ENCODE measurements at places on chromosomes 7 and 10. TPM values are rescaled to one million over a fixed set of nuclear protein-coding genes. Genes with fewer than 3 reads are reported as not detected.

SLC13A4 gene
- not detected for total RNA-seq

MYH16 gene
- total RNA-seq: not detected

FAM200A gene
- total RNA-seq: 3.1 TPM

ANKRD2 gene
- not detected for total RNA-seq

NKX2-3 gene
- not detected for total RNA-seq

NPSR1 gene
- not detected for total RNA-seq

TUBAL3 gene
- not detected for total RNA-seq

TRIL gene
- not detected for total RNA-seq

LRRD1 gene
- total RNA-seq: 0.44 TPM

DNAH11 gene
- total RNA-seq: not detected

LIPM gene
- total RNA-seq: not detected

HTRA1 gene
- not detected for total RNA-seq

GRCh38 chr7:39703144-39703543, 79.8 kb downstream of the RALA start:
- no peak for DNase-seq

DNA sequence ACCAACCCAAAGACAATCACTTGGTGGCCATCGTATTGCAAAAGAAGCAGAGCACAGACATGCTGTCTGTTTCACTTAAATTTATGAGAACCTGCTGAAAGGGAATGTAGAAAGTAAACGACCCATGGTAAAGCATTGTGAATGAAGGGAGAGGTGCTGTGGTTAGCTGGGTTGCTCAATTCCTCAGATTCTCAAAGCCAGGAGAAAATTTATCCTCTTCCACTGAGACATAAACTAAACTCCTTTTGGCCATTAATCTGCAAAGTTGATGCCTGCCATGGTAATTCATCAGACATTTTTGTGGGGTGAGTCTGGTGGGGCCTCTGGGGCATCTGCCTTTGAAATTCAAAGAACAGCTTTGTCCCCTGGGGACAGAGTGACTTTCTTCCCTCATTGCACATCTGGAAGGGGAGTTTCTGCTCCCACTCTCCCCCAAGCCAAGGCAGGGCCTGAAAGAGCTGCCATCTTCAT, 951.0 kb downstream of the LRMDA start:
- no peak for DNase-seq

- DNase-seq: no peak
These were observed 228.3 kb upstream of the NPVF start for GRCh38 chr7:25456467-25457171.

- no peak for DNase-seq
These were observed 448.7 kb upstream of the POM121L12 start for GRCh38 chr7:52586704-52587103.

DNA sequence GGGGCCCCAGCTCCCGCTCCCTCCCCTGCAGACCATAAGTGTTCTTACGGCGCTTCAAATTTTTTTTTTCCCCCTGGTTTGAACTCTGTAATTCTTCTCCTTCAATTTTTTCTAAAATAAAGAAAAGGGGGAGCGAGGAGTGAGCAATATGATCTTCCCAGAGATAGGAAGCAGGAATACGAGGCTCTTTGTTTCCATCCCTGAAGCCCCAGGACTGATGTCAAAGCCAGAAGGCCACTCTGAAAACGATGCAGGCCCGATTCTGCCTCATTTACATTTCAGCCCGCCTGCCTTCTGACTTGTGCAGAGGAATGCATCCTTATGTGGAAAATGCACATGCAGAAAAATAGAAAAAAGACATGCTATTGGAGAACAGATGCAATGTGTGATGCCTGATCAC, 401.5 kb upstream of the MKI67 start:
- DNase-seq: no peak

GRCh38 chr7:38052786-38053185, 125.3 kb upstream of the STARD3NL start:
- DNase-seq: no peak

DNA sequence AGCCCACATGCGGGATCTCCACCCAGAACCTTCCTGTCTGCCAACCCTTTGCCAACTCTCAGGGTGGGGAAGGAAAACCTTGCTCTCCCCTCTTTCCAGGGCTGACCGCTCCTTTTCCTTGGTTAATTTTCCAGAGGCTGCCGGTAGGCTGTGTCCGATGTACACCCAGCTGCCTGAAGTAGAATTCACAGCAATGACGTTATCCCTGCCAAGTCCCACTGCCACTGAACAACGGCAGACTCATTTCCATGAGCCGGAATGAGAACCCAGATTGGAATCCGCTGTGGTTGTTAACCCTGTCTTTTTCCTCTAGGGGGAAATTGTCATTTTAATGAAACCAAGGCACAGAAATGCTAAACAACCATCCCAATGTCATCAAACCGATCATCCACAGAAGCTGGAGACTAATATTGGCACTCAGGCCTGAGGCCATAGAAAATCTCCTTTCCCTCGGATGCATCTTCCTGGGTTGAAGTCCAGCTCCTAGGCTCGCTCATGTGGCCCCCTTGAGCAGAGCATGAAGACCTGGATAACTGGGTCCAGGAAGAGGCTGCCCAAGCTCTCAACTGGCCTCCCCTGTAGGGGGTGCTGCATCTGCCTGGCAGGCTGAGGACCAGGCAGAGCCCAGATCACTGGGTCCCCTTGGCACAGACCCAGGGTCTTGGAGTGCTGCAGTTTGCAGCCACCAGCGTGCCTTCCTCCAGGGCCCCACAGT, 30.4 kb downstream of the KLRG2 start:
- DNase-seq: no peak

- DNase-seq: peak; percentile 10
These were observed 4.4 kb downstream of the IFIT3 start for GRCh38 chr10:89332123-89332633.

GRCh38 chr7:36338256-36338655, 51.4 kb upstream of the ANLN start:
- DNase-seq: no peak

GRCh38 chr10:32445036-32445435, 904 bp upstream of the CCDC7 start:
- DNase-seq: no peak

DNA sequence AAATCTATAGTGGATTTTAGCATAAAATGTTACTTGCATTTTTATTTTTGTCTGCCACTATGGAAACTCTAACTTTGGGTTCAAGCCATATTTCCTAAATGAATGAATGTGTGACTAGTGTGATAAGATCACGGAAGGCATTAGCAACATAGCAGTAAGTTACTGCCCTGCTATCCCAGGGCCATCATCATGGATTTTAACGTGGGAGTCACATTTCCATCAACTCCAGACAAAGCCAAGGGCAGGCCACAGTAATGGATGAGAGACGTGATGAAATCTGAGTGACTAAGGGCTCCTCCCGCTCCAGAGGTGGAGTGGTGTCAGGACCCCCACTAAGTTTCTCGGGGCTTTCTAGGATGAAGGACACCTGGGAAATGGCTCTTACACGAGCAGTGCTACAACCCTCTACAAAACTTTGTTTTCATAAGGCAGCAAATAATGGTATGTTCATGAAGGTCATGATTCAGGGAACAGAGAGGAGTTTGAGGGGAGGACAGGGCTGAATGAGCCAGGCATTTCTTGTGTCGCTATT, 34.3 kb downstream of the C10orf120 start:
- DNase-seq: no peak

GRCh38 chr7:3439333-3440030, 138.4 kb downstream of the SDK1 start:
- DNase-seq: no peak

DNA sequence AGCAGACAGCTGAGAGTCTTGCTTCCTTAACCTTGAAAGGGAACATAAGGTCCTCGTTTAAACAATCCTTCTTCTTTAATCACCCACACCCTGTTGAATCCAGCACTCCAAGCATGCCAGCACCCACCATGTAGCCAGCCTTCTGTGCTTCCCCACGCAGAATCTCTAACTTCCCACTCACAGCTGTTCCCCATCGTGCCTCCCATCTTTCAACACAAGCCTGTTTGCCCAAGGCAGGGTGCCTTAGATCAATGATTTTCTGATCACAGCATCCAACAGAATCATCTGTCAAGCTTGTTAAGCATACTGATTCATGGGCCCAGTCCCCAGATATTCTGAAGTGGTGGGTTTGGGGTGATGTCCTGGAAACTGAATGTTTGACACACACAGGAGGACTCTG, 530.8 kb downstream of the SH2D4B start:
- DNase-seq: no peak

DNA sequence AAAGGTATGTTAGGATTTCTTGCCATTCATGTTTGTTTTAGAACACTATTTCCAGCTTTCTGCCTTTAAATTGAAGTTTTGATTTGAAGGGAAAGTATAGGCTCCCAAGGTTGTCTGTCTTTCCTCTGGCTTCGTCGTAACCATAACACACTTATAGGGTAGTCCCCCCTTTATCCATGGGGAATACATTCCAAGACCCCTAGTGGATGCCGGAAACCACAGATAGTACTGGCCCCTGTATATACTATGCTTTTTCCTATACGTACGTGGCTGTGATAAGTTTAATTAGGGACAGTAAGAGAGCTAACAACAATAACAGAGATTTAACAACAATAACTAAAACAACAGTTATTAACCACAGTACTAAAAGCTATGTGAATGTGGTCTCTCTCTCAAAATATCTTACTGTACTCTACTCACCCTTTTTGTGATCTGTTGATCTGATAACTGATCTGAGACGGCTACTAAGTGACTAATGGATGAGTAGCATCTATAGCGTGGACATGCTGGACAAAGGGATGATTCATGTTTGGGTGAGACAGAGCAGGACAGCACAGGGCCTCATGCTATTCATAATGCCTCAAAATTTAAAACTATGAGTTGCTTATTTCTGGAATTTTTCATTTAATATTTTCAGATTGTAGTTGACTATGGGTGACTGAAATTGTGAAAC, 273.1 kb downstream of the AUTS2 start:
- no peak for DNase-seq

- DNase-seq: no peak
These were observed 107.5 kb upstream of the KIF5B start for GRCh38 chr10:32163762-32164148.

- DNase-seq: no peak
These were observed 24.5 kb upstream of the YWHAG start for GRCh38 chr7:76383089-76383944.

- no peak for DNase-seq
These were observed 28.1 kb upstream of the ZNF107 start for GRCh38 chr7:64637521-64638445.

Data from CD4-positive, CD25-positive, alpha-beta regulatory T cell (primary cell).